ENCODE measurements at places on chromosomes 12 and 14.

- DNase-seq, result peak; percentile 47
Measured at GRCh38 chr12:120625557-120626419, 14.6 kb upstream of the CABP1 start.

DNA sequence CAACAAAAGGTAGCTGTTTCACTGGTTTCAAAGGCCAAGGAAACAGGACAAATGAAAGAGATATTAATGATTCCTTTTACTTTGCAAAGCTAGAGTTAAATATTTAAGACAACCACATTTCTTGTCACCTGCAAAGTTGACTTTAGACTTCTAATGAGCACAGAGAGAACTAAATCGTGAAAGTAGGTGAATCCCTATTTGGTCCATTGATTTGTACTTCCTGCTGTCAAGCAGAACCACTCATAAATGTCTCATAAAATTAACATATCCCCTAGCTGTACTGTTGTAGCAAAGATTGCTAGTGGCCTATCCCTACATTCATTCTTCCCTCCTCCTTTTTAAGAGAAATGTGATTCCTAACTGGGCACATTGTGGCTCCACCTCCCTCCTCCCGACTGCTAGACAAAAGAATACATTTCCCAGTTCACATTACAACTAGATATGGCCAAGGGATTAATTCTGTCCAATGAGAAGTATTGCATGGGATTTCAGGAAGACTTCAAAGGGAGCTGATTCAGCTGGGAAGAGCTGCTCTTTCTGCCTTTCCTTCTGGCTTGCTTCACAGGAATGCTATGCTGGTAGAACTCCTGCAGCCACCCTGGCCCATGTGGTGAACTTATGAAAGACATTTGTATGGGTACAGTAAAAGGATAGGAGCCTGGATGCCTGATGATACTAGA is 227.5 kb upstream of the ABCD2 start:
- DNase-seq, result no peak

DNA sequence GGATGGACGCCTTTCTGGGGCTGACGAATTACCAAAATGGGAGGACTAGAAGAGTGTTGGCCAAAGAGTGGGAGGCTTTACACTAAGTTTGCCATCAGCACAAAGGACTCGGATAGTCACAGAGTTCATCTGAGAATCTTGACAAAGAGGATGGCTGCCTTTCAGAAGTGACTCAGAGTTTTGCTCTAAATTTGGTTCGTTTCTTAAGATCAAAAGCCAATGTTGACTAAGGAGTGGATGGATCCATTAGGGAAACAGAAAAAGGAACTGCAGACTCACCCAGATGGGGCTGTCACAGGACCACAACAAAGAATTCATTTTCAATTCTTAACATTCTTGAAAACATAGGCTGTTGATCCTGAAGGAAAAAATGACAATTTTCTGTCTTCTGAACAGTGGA is 81.3 kb upstream of the DUSP6 start:
- DNase-seq, result no peak

- no peak for DNase-seq
Measured at GRCh38 chr14:100402631-100403030, 79.5 kb downstream of the SLC25A47 start.

- no peak for DNase-seq
Measured at GRCh38 chr14:101754893-101755292, 6.6 kb upstream of the PPP2R5C start.

- DNase-seq, result no peak
Measured at GRCh38 chr14:54688229-54688628, 121.3 kb downstream of the SAMD4A start.

GRCh38 chr14:68897559-68898155 is 81.4 kb downstream of the ACTN1 start:
- DNase-seq, result peak; percentile 22

GRCh38 chr12:47190271-47190750 is 110.6 kb upstream of the AMIGO2 start:
- DNase-seq, result no peak

DNA sequence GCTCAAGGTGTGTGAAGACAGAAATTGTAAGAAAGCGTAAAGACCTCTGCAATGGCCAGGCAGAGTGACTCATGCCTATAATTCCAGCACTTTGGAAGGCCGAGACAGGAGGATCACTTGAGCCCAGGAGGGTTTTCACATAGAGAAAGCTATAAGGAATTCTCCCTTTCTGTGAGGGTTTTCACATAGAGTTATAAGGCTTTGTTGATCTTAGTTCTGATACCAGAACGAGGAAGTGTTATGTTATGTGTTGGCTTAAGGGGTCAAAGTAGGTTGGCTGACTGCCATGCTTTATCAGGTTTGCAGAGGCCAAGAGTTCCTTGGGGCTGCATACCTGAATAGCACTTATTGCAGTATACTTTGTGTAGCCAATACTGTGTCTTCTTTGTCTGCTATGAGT is 139.1 kb downstream of the ERC1 start:
- peak; percentile 39 for DNase-seq

DNA sequence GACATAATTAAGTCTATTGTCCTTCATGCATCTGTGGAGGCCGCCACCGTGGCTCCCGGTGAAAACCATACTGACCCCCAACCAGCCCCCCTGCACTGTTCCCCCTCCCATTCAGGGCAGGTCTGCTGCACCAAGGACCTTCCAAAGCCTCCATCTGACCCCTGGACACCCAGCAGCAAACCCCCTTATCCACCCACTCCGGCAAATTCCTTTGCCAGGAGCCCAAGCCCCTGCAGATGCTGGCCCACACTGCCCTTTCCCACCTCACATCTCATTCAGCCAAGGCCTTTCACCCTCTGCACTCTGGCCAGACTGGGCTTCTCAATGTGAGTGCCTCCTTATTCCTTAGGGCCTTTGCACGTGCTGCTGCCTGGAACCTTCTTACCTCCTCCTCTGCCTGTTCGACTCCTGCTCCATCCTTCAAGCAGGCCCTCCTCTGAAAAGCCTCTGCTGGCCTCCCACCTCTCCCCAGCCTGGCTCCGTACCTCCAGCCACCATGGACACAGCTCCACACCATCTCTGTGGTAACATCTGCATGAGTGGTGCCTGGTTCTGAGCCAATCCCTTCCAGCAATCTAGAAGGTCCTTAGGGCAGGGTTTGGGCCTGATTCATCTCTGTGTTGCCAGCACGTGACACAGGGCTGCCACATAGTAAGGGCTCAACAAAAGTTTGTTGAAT is 230.7 kb downstream of the BCL11B start:
- no peak for DNase-seq

- DNase-seq, result no peak
Measured at GRCh38 chr12:32435921-32436705, 36.8 kb downstream of the FGD4 start.

Measured in common myeloid progenitor, CD34-positive (primary cell).